ENCODE measurements at places on chromosomes 1 and 21. TPM values are rescaled to one million over a fixed set of nuclear protein-coding genes. Genes with fewer than 3 reads are reported as not detected.

- H3K27me3 ChIP-seq, result peaks cover 11% of the 10 kb centered on the region
- no peak for DNase-seq
Measured at GRCh38 chr1:206939841-206940587, 6.3 kb downstream of the PIGR start.

Gene BTBD8
- 6.8 TPM for total RNA-seq

- no peak overlapping the region for H3K27ac ChIP-seq
- no peaks in the 10 kb centered on the region for H3K4me1 ChIP-seq
- H3K36me3 ChIP-seq, result no peaks in the 10 kb centered on the region
- H3K27me3 ChIP-seq, result peaks cover 3% of the 10 kb centered on the region
- no peak for DNase-seq
Measured at GRCh38 chr1:41955461-41956159, 36.9 kb upstream of the HIVEP3 start.

Gene H6PD
- 21.5 TPM for total RNA-seq

GRCh38 chr1:165856606-165857005 is 29.2 kb downstream of the UCK2 start:
- H3K27ac ChIP-seq, result no peak overlapping the region
- no peak overlapping the region for H3K4me3 ChIP-seq
- DNase-seq, result no peak
- H3K4me1 ChIP-seq, result peaks cover 28% of the 10 kb centered on the region
- H3K27me3 ChIP-seq, result no peaks in the 10 kb centered on the region
- peaks cover 4% of the 10 kb centered on the region for H3K36me3 ChIP-seq

DNA sequence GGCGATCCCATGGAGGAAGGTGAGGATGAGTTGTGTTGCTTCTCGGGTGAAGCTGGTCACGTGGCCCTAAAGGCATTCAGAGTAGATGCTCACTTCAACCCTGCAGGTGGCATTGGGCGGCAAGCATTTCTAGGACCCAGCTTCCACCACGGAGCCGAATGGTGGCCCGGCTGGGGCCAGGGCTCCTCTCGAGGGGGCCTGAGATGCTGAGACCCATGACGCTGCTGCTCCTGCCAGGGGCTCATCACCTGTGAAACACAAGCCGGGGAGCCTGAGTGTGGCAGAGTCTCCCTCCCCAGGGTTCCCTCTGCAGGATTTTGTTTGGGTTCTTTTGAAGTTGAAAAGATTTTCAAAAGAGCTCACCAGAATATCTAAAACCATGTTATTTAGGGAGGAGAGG is 41.2 kb downstream of the ABCG1 start:
- H3K4me1 ChIP-seq, result peaks cover 7% of the 10 kb centered on the region
- no peaks in the 10 kb centered on the region for H3K36me3 ChIP-seq
- H3K4me3 ChIP-seq, result no peak overlapping the region
- no peaks in the 10 kb centered on the region for H3K27me3 ChIP-seq

Gene HSD11B1
- total RNA-seq, result not detected

DNA sequence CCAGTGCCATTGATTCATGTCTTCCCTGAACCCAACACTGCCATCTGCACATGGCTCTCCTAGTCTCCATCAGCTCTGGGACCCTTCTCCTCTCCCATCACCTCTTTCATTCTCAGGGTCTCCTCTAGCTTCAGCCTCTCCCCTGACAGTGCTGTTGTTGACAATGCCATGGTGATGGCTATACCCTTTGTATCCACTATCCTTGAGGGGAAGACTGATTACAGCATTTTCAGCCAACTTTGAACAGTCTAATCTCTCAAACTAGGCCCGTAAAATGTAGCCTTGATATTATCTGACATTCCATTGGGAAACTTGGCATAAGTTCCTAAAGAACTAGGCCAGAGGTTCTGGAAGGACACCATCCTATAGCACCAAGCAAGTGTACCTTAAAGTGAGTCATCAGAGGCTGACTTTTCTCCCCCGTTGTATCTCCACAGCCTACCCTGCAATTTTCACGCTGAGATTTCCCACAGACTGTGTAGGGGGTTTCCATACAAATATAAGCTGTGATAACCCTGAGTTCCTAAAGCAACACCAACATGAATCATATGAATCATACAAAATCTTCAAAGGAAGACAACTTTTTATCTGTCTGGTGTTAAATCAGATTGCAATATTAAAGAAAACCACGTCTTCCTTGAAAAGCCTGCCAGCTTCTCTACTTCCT is 5.8 kb downstream of the HAO2 start:
- H3K27me3 ChIP-seq, result no peaks in the 10 kb centered on the region
- no peak overlapping the region for H3K27ac ChIP-seq
- no peaks in the 10 kb centered on the region for H3K4me1 ChIP-seq
- DNase-seq, result no peak

Gene BRINP2
- total RNA-seq, result not detected

Gene FCRL6
- total RNA-seq, result not detected

Gene ZBTB40
- 25.6 TPM for total RNA-seq

DNA sequence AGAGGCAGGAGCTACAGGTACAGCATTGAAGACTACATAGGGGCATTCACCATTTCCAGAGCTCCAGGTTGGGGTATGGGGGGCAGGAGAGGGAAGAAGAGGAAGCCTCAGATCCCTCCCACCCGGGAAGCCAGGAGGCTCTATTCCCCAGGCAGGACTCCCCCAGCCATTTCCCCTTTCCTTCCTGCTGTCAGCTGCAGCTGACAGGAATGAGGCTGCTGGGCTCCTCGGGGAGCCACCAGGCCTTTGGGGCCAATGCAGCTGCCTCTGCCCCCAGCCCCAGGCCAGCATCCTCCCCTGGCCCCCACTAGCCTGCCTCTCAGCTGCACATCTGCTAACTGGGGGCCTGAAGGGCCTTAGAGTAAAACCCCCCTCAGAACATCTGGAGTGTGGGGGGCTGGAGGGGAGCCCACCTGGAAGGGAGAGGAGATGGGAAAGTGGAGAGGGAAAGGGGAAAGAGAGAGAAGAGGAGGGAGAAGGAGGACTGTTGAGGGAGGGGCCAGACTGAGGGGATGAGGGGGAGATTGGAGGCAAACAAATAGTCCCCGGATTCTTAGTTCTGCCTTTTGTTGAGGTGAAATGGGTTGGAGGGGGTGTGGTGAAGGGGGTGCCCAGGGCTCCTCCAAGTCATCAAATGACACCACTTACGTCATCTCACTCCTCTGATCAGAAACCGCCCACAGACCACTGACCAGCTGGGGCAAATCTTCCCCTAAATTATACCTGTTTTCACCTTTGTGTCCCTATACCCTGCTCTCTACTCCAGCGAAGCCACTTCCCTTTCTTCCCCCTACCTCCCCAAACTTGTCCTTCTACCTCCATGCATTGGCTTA is 58.0 kb downstream of the LGR6 start:
- no peaks in the 10 kb centered on the region for H3K36me3 ChIP-seq
- peaks cover 3% of the 10 kb centered on the region for H3K4me1 ChIP-seq
- H3K4me3 ChIP-seq, result no peak overlapping the region
- DNase-seq, result peak; percentile 42
- H3K27me3 ChIP-seq, result no peaks in the 10 kb centered on the region

Gene OR2T10
- total RNA-seq, result not detected

DNA sequence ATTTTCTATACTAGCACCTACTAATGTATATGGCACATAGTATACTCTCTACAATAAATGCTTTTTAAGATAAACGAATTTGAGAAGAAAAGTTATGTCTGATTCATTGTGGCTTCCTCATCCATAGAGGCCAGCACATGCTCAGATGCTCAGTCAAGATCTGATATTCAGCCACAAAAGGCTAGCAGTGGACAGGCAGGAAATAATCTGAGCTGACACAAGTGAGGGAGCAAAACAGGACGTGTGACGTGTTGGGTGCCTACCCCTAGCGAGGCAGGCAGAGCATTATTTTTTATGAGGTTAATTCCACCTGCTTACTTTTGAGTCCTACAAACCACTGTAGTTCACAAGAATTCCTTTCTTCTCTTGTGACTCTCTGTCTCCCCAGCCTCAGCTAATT is 550.9 kb downstream of the SMYD3 start:
- H3K27me3 ChIP-seq, result no peaks in the 10 kb centered on the region
- no peak overlapping the region for H3K27ac ChIP-seq
- no peak for DNase-seq
- H3K4me3 ChIP-seq, result no peak overlapping the region
- H3K4me1 ChIP-seq, result no peaks in the 10 kb centered on the region
- no peaks in the 10 kb centered on the region for H3K36me3 ChIP-seq

GRCh38 chr1:23977187-23977853 is 2.8 kb downstream of the SRSF10 start:
- H3K4me1 ChIP-seq, result no peaks in the 10 kb centered on the region
- no peak overlapping the region for H3K27ac ChIP-seq
- DNase-seq, result no peak
- peaks cover 63% of the 10 kb centered on the region for H3K36me3 ChIP-seq
- peak overlapping the region; percentile 87 for H3K4me3 ChIP-seq

DNA sequence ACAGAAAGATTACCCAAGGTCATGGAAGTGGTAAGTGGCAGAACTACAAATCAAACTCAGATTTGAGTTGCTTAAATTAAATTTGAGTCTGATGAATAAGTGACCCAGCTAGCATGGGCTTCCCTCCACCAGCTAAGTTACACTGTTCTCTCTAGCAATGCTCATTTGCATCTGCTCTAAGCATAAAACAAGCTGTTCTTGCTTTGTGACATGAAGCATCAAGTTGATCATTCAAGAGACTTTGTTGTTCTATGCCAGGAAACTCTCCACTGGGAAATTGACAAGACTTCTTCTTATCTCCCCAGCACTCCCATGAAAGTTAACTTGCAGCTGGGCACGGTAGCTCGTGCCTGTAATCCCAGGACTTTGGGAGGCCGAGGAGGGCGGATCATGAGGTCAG is 49.0 kb downstream of the SERBP1 start:
- no peaks in the 10 kb centered on the region for H3K36me3 ChIP-seq
- no peaks in the 10 kb centered on the region for H3K27me3 ChIP-seq
- no peaks in the 10 kb centered on the region for H3K4me1 ChIP-seq
- no peak overlapping the region for H3K4me3 ChIP-seq
- no peak overlapping the region for H3K27ac ChIP-seq

DNA sequence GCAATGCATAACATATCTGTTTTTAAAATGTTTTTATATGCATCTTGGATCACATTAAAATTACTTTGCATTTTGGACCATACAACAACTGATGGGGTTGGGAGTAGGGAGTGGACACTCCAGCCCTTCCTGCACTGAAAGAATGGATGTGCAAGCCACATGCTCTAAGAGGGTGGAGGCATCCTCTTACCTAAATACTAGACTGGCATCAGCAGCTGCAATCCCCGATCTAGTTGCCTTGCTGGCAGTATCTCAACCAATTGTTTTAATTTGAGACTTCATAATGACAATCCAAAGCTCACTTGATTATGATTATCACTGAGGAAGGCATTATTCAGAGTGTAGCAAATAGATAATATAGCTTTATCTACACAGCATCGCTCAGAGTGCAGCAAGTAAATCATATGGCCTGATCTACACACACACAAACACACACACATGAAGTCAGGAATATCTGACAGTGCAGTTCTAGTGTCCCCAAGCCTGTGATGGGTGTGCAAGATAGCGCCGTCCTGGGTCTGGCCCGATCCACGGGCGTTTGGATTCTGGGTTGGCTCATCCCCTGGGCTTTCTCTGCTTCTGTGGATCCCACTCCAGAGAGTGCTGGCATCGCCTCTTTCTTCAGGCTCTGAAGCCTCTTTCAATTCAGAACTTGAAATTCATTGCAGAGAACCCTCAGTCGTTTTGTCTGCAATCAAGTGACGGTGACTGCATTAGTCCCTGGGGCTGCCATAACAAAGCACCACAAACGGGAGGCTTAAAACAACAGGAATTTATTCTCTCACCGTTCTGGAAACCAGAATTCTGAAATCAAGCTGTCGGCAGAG is 181.3 kb downstream of the ETS2 start:
- no peaks in the 10 kb centered on the region for H3K36me3 ChIP-seq
- H3K4me3 ChIP-seq, result no peak overlapping the region
- no peak overlapping the region for H3K27ac ChIP-seq
- H3K27me3 ChIP-seq, result no peaks in the 10 kb centered on the region
- DNase-seq, result no peak

DNA sequence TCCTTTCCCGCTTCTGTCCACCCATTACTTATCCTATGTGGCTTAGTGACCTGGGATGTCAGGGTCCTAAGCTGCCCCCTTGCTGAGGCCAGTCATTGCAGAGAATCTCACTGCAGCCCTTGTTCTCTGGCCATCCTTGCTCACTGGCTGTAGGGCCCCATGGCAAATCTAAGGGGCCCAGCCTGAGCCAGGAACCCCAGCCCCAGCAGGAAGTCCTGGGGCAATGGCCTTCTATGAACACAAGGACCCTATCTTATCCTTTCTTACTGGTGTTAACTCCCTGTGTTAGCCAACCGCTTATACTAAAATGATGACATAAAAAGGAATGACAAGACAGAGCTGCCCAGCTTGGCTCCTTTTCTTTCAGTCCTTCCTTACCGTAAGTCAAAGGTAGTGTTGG is 29.9 kb downstream of the DHCR24 start:
- no peak overlapping the region for H3K4me3 ChIP-seq
- peaks cover 91% of the 10 kb centered on the region for H3K36me3 ChIP-seq
- no peaks in the 10 kb centered on the region for H3K4me1 ChIP-seq
- peak; percentile 47 for DNase-seq
- no peak overlapping the region for H3K27ac ChIP-seq
- no peaks in the 10 kb centered on the region for H3K27me3 ChIP-seq

- no peaks in the 10 kb centered on the region for H3K4me1 ChIP-seq
- H3K27me3 ChIP-seq, result peaks cover 11% of the 10 kb centered on the region
- H3K4me3 ChIP-seq, result peak within 1 kb of the TSS; percentile 70
- H3K27ac ChIP-seq, result no peak within 1 kb of the TSS
Measured at GRCh38 chr1:28591708-28592320, at the start of gene RAB42. Gene RAB42 (plus strand): TSS chr1:28592265. CDS start chr1:28592512, 247 bp downstream.

DNA sequence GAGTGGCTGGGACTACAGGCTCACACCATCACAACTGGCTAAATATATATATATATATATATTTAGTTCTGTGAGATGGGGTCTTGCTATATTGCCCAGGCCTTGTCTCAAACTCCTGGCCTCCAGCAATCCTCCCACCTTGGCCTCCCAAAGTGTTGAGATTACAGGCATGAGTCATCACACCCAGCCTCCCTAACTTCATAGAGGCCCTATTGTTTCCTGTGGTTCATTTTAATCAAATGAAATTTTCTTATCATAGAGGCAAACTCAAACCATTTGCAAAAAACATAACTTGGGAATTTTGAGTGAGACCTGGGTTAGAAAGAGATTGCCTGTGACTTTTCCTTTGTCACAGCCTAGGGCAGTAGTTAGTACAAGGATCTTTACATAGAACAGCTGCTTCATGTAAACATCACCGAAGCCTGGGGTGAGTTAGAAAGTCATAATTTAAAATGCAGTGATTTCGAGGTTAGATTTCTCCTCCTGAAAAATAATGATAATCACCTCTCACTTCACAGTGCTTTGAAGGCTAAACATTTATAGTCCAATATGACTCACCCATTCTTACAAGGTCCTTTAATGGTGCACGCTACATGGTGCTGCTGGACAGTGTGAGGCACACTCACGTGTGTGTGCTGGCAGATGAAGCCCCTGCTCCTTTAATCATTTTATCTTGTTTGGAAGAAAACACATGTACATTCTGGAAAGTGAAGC is 188.9 kb downstream of the RHOU start:
- H3K27ac ChIP-seq, result no peak overlapping the region
- H3K4me3 ChIP-seq, result no peak overlapping the region
- no peaks in the 10 kb centered on the region for H3K36me3 ChIP-seq
- peaks cover 7% of the 10 kb centered on the region for H3K27me3 ChIP-seq
- no peak for DNase-seq

- no peak overlapping the region for H3K4me3 ChIP-seq
- no peaks in the 10 kb centered on the region for H3K4me1 ChIP-seq
- no peak overlapping the region for H3K27ac ChIP-seq
- no peaks in the 10 kb centered on the region for H3K36me3 ChIP-seq
Measured at GRCh38 chr21:34223376-34223775, 140.4 kb upstream of the KCNE2 start.

GRCh38 chr1:85569737-85570404 is 10.7 kb upstream of the CCN1 start:
- no peak overlapping the region for H3K27ac ChIP-seq
- H3K27me3 ChIP-seq, result no peaks in the 10 kb centered on the region
- no peak for DNase-seq
- no peak overlapping the region for H3K4me3 ChIP-seq
- no peaks in the 10 kb centered on the region for H3K4me1 ChIP-seq
